ENCODE measurements at places on chromosomes 12 and 14.

- no peak for DNase-seq
Observed at GRCh38 chr14:90428676-90429075, 31.8 kb downstream of the CALM1 start.

DNA sequence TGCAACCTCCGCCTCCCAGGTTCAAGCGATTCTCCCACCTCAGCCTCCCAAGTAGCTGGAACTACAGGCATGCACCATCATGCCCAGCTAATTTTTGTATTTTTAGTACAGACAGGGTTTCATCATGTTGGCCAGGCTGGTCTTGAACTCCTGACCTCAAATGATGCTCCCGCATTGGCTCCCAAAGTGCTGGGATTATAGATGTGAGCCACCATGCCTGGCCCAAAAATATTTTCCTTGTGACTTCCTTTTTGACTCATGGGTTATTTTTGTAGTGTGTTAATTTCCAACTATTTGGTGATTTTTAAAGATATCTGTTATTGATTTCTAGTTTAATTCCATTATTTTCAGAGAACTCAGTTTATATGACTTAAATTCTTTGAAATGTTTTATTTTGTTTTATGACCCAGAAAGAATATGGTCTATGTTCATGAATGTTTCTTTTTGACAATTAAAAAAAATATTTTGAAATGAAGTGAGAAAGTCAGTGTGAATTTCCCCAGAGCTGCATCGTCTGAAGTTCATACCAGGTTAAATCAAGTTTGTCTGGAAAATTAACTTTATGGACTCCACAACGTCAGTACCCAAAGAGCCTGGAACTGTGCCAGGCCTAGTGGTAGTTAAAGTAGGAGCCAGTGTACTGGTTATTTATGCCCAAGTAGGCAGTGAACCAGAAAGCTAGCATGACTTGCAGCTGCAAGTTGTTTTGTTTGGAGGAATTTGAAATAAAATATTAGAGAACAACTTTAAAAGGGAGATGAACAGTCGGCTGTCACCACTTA is 2.8 kb upstream of the CDKL1 start:
- no peak for DNase-seq

DNA sequence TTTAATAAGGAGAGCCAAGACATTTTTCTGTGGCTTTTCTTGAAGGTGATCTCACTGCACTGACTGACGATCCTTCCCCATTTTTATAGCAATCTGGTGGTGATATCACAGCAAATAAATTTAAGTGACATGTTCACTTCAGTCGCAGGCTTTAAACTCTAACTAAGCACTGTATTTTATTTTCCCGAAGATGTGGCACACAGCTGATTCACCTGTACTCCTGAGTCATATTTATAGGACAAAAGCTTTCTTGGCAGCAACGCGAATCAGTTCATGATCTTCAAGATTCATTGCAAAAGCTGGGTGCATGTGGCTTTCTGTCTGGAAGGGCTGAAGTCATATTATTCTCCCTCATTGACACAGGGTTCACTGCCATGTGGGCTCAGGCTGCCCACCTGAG is 79.8 kb upstream of the TUNAR start:
- no peak for DNase-seq

GRCh38 chr14:103158688-103159087 is 35.4 kb downstream of the TNFAIP2 start:
- DNase-seq, result no peak

DNA sequence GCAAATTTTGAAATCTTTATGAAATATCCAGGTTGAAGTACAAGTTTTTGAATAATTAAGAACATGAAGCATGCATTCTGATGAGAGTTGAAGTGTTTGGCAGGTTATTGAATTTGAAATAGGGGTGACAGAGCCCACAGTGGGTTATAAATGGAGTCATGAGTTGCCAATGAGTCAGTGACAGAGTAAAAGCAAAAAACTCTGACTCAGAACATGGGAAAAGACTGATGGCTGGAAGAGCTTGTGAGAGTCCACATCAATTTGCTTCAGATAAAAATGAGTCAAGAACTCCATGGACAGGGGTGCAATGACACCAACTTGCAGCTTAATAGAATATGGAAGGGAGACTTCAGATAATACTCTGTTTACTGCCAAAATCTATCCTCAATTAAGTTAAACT is 105.3 kb downstream of the SLC6A15 start:
- no peak for DNase-seq

DNA sequence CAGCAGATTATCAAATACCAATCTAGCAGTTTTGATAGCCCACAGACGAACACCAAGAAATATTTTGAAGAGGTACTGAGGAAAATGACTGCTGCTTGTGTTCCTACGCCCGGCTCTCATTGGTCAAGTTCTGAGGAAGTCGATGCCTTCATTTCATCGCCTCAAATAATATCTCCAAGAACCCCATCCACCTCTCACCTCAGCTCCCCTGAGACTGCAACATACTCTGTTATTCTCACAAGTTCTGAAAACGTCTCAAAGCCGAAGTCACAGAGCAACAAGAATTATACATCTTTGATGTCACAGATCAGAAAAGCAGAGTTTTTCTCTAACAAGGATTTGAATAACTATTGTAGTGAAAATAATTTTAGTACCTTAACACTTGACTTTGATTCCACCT is 55.5 kb upstream of the BCAT1 start:
- no peak for DNase-seq

DNA sequence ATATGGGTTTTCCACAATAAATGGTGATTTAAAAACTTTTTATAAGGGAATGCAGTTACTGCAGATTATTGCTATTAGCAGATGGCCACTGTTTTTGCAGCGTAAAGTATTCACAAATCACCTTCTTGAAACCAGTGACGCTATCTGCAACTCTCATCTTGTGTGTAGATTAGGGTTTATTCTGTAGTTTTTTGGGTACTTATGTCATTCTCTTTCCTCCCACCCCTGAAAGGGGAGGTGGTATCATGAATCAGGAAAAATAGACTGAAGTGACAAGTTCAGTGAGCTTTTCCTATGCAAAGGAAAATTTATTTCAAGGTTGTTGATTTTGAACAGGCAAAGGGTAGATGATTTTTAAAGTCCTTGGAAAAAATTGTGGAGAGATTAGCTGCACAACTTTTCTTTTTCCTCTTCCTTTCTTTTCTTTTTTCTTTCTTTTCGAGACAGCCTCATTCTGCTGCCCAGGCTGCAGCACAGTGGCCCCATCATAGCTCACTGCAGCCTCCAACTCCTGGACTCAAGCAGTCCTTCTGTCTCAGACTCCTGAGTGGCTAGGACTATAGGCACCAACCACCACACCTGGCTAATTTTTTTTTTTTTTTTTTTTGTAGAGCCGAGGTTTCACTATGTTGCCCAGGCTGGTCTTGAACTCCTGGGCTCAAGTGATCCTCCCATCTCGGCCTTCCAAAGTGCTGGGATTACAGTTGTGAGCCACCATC is 1.6 kb downstream of the FRS2 start:
- DNase-seq, result no peak

All from occipital lobe (tissue), 3 donors.